ENCODE measurements at places on chromosomes 13 and 19.

DNA sequence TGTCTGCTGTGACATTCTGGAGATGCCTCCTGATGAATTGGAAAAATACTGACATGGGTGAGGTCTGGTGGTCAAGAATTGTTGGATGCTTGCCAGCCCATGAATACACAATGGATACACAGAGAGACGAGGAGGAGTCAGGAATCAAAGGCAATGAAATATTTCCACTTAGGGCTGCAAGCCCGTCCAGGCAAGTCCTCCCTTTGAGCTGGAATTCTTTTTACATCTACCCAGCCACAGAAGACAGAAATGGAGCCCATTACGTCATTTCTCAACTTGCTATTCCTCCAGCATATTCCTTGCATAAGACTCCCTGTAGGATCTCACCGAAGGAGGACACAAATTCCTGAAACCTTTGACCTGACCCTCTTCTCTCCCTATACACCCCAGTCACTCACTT is 15.7 kb upstream of the IGFL4 start:
- no peak for DNase-seq

DNA sequence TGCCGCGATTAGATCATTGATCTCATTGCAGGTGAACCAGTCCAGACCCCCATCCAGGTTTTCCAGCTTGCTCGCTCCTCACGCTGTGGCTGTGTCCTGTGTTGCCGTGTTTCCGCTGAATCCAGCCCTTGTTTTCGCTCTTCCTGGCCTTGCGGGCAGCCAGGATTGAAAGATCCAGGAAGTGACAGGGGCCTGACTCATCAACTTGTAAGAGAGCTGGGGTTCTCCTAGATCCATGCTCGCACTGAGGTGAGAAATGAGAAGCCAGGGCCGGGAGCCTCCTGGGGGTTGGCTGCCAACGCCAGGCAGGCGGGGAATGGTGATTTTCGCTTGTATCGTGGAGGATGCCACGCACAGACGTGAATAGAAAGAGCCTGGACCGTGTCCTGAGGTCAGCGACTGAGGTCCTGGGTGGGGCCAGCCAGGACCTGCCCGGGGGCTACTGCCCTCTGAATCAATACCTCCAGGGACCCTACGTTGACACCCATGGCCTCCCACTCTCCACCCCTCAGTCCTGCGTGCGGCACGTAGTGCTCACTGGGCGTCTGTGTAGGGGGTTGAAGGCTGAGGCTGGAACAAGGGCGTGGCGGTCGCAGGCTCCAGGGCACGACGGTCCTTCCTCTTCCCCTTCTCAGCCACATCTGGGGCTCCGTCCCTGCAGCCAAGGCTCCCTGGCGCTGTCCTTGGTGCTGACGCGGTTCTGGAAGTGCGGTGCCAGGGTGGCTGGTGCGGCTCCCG is 7.3 kb upstream of the PTPRH start:
- no peak for DNase-seq

DNA sequence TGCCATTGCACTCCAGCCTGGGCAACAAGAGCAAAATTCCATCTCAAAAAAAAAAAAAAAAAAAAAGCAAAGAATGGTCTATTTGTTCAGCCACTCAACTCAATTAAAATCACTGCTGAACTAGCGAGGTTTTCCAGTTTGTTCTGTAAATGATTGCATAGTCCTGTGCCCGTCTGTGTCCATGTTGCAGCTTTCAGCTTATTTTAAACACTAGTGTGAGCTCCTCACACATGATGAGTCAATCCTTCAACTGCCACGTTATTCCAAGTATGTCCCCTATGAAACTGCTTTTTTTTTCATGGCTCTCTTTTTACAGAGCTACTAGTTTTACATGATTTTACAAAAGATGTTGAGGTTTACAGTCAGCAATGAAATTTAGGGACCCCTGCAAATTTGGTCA is 12.2 kb downstream of the SUGP2 start:
- DNase-seq = no peak

DNA sequence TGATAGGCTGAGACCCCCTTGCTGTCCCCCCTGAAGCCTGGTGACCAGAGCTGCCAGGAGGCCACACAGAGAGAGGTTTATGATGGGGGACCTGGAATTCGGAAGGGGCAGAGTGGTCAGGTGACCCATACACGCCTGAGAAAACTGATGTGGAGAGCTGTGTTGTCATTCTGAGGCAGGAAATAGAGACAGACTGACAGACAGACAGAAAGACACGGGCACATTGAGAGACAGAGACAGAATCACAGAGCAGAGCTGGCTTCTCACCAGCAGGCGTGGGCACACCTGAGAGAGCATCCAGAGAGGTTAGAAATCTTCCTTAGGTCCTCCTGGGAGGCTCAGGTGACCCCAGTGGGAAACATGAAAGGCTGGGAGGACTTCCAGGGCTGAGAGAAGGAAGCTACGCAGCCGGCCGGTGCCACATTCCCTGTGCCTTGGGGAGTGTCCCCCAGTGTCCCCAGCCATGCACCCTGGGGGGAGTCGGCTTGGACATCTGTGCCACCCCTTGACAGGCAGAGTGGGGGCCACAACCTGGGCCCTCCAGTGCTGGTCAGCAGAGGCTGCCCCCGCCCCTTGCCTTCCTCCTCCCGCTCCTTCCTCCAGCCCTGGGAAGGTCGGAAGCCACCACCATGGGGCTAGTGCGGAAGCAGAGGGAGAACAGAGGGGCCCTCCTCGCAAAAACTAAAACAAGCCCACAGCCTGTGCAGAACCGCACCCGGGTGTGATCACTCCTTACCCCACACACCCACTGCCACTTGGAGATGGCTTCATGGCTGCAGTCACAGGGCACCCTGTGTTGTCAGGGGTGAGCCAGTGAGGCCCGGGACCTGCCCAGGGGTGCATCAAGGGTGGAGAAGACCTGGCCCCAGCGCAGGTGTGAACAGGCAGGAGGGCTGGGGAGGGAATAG is 2.2 kb downstream of the FFAR1 start:
- peak; percentile 61 for DNase-seq

- DNase-seq = no peak
Measured at GRCh38 chr19:48668332-48668731, 4.5 kb downstream of the NTN5 start.

- no peak for DNase-seq
Measured at GRCh38 chr13:62119739-62120700, 704.4 kb upstream of the PCDH20 start.

DNA sequence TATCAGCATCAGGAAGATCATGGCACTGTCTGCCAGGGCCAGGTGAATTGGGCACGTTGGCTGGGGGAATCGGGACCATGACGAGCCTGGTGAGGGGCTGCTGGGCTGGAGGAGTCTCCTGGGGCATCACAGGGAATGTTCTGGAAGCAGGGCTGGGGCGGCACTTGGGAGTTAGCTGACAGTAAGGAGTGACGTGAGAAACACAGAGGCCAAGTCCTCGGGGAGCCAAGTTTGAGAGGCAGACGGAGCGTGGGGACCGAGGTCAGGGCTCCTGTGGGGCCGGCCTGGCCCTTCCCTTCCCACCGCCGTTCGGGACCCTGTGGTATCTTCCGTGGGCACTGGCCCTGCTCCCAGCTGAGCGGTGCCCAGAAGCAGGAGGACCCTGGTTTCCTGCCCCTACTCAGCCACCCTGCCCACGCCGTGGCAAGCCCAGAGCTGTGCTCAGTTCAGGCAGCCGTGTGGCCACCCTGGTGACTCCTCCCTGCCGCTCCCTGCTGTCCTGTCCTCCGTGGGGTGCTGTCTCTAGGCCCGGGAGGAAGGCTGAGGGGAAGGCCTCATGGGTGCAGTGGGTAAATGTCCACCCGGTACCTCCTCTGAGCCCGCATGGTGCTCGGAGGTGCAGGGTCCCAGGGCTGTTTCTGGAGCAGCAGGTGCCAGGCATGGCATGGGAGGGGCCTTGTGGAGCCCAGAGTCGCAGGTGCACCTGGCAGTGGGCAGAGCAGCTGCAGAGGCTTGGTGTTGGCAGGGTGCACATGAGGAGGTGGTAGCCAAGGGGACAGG is 25.2 kb downstream of the CRTC1 start:
- peak; percentile 76 for DNase-seq

GRCh38 chr13:79782541-79783205 is 301.7 kb downstream of the NDFIP2 start:
- no peak for DNase-seq

DNA sequence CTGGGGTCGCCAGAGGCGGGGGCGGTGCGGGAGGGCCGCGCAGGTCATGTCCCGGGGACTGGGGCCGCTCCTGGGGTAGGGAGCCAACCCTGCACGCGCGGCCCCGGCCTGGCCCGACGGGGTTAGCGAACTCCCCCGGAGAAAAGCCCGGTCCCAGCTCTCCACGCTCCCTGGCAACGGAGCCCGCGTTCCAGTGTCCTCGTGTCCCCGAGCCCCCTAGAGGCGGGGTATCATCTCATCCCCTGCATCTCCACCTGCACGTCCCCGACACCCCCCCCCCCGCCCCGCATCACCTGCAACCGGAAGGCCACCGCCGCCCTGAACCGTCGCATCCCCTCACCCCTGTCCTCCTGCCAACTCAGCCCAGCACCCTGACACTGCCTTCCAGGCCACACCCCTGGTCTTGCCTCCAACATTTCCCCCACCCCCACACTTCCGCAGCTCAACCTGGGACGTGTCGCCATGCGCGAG is 2.7 kb downstream of the WDR88 start:
- DNase-seq = no peak

DNA sequence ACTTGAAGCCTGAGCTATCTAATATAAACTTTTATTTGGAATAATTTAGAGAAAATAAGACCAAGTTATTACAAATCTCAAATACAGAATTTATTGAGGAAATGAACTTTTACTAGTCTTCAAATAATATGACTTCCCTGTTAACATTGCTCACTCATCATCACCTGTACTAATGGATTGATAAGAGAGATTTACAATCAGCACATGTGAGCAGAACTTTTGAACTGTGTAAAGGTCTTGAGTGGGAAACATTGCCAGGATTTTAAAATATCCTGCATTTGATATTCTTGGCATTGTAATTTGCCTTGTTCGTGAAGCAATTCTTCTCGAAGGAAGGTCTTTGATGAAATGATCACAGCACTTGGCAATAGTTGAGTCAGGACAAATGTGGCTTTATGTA is 111.9 kb downstream of the FGF9 start:
- DNase-seq = no peak

DNA sequence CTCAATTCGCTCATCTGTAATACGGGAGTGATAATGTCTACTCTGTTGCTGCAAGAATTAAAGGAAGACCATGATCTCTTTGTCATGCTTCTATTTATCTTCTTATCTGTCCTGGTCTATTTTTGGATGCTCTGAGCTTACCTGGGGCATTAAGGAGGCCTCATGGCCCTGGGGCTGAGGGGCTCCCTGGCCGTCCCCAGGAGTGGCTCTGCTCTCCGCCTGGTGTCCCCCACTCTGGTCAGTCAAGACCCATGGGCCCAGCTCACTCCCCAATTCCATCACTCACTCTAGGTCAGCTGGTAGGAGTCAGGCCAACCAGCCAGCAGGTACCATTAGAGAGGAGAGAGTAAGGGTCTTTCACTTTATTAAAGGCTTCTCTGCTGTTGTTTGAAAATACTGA is 1.1 kb upstream of the CHST8 start:
- no peak for DNase-seq

- peak; percentile 41 for DNase-seq
Measured at GRCh38 chr19:14561847-14562351, 10.0 kb downstream of the NDUFB7 start.

GRCh38 chr13:84980571-84980970 is 818.6 kb downstream of the SLITRK6 start:
- no peak for DNase-seq
